8988T (cell line): ENCODE measurements at places on chromosomes 1 and 21.

DNA sequence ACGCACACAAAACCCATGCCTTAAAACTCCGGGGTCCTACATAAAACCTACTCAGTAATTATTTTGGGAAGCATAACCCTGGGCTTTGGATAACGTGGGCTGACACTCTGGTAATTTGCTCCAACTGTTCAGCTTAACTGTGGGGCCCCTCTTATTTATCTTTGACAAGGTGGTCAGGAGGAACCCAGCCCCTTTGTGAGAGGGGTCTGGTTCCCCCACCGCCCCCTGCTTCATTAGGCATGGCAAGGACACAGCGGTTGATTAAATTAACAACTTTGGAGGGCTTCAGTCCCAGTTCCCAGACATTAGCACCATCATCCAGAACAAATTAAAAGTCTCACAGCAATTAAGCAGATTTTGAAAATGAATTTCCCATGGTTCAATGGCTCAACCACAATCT is 14.7 kb downstream of the WLS start:
- no peak for DNase-seq

- no peak for DNase-seq
Observed at GRCh38 chr21:44000360-44000759, 11.7 kb upstream of the TRAPPC10 start.

- no peak for DNase-seq
Observed at GRCh38 chr1:230231774-230232145, 164.7 kb downstream of the GALNT2 start.

DNA sequence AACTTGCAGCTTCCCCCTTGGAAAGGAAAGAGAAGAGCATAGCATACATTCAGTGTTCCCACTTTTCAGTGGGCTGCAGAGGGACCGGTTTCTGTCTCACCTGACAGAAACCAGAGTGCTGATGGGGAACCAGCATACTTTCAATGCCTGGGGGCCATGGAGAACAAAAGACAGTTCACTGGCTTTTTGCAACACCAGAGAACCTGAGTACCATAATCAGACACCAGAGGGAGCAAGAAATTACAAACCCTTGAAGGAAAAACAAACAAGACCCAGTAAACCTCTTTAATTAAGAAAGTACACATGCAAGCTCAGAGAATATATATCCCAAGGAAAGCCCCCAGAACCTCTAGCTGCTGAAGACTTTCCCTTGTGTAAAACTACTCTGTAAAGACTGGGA is 51.1 kb downstream of the CSMD2 start:
- no peak for DNase-seq

DNA sequence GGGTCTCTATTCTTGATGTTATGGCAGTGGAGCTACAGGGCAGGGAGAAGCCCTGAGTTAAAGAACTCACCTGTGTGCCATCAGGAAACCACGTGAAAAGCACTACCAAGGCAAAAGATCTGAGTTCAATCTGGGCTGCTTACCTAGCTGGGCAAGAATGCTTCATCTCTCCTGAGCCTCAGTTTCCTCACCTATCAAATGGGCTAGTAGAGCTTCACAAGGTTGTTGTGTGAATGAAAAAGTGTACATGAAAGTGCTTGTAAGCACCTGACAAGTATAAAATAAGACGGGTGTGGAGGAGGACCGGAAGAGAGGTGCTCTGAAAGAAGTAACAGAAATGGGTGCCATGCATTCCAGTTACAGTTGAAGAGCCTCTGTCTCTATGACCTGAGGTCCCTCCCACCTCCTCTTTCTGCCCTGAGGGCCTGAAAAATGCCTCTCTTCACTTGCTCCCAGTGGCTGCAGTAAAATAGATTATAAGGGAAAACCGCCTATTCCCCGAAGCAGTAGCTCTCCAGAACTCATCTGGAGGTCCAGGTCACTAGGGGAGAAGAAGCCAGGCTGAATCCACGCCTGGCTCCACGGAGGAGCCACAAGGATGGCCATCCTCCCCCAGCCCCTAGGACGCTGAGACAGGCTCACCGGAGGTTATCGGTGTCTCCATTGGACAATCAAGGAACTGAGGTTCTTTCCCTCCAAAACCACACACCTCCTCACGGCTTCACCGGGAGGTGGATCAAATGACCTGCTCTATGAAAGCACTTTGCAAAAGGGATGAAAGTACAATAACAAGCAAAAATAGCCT is 1.4 kb downstream of the GPR161 start:
- no peak for DNase-seq

DNA sequence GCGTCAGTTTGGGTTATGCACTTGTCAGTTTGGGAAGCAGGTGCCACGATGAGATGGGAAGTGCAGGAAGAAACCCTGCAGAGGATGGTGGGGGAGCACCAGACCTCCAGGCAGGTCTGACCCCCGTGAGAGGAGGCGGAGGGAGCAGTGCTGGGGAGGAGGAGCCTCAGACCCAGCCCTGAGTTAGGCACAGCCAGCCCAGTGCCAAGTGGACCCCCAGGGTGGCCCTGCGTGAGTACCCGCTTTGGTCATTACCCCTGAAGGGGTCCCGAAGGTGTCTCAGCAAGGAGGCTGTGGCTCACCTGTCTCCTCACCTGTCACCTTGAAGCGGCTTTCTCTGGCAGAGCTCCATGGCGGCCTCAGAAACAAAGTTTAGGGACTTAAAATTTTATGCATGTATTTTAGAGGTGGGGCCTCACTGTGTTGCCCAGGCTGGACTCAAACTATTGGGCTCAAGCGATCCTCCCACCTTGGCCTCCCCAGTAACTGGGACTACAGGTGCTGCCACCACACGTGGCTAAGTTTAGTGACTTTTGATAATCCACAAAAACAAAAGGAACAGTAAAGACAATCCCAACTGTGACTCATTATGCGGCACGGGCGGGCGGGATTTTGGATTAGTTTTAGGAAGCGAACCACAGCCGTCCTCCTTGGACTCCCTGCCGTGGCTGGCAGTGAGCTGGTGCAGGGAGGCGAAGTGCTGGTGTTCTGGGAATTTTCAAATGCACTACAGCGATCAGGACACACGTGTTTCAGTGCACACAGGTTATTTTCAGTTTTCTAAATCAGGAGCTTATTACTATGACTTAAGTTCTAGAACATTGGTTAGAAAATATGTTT is 4.7 kb downstream of the AGPAT3 start:
- no peak for DNase-seq

DNA sequence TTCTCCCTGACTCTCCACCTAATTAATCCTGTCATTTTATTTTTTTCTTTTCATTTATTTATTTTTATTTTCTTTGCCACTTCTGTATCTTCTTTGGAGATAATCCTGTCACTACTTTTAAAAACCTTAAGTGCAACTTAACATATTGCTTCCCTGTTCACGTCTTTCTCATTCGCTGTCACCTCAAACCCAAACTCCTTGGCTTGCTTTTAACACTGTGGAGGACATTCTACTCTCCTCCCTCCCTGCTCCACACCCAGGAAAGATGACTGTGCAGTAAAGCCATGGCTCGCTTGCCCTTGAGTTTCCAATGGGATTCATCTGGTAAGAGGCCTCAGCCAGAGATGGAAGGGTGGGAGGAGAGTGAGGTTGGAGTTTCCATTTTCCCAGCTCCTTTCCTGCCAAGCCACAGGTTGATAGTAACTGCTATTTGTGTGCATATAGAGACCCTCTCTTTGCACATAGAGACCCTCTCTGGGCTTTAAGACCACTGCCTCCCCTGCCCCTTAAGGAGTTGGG is 6.4 kb upstream of the BRWD1 start:
- no peak for DNase-seq

DNA sequence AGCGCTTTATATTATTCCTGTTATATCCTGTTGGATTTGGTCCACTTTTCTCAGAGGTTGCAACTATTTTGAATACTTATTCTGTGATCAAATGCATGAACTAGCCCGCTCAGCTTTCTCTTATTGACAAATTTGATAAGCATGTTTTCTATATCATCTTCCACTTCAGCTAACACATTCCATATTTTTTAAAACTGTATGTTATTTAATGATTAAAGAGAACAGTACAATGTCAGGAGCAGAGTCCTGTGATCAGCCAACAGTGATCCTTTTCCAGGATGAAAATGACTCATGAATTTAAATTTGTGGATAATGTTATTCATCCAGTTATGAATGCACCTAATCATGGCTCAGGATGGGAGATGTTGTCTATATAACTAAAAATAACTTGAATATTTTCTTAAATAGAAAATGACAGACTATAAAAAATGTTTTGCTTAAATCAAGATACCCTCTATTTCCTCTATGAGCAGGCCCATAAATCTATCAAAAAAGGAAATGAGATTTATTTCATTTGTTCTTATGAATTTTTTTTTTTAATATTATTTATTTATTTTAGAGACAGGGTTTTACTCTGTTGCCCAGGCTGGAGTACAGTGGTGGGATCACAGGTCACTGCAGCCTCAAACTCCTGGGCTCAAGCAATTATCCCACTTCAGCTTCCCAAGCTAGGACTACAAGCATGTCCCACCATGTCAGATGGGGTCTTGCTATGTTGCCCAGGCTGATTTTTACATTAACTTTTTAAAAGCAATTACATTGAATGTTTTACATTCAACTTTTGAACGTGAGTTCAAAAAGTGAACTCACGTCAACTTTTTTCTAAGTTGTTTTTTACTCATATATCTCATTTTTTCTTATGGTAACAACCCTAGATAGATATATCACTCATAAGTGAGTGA is 12.5 kb downstream of the BPNT1 start:
- no peak for DNase-seq

DNA sequence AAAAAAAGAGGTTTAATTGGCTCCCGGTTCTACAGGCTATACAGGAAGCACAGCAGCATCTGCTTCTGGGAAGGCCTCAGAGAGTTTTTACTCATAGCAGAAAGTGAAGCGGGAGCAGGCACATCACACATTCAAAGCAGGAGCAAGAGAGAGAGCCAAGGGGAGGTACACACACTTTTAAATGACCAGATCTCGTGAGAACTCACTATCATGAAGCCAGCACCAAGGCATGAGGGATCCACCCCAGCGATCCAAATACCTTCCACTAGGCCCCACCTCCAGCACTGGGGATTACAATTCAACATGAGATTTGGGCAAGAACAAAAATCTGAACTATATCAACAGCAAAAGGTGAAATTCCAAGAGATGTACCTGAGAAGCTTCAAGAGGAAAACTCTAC is 20.8 kb upstream of the FAM76A start:
- DNase-seq, result no peak

- no peak for DNase-seq
Observed at GRCh38 chr1:113937146-113937545, 8.0 kb downstream of the HIPK1 start.
